Type B pancreatic cell (in vitro differentiated cells): ENCODE measurements at places on chromosomes 2 and 18. TPM values are rescaled to one million over a fixed set of nuclear protein-coding genes. Genes with fewer than 3 reads are reported as not detected.

ASXL3 gene
- 15.6 and 24.4 TPM in 2 replicates for total RNA-seq

CHRND gene
- total RNA-seq = 0.60 TPM in 1 of 2 replicates, not detected in the other

EHD3 gene
- total RNA-seq = 5.3 and 8.9 TPM in 2 replicates

DNA sequence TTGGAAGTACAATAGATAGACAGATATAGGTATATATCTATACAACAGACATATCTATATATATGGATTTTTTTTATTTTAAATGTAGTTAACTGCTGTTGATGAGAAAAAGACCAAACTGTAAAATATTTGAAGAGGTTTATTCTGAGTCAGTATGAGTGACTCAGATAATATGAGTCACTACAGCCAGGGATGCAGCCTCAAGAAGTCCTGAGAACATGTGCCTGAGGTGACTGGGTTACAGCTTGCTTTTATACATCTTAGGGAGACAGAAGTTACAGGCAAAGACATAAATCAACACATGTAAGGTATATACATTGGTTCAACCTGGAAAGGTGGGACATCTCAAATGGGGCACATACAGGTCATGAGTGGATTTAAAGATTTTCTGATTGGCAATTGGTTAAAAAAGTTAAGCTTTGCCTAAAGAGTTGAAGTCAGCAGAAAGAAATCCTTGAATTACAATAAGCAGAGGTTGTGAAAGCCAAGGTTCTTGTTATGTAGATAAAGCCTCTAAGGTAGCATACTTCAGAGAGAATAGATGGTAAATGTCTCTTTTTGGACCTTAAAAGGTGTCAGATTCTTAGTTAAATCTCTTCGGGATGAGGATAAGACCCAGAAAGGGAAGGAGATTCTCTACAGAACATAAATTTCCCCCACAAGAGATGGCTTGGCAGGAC is 149.9 kb downstream of the RBM43 start:
- no peaks in the 10 kb centered on the region for H3K36me3 ChIP-seq
- no peak overlapping the region for H3K27ac ChIP-seq

DNA sequence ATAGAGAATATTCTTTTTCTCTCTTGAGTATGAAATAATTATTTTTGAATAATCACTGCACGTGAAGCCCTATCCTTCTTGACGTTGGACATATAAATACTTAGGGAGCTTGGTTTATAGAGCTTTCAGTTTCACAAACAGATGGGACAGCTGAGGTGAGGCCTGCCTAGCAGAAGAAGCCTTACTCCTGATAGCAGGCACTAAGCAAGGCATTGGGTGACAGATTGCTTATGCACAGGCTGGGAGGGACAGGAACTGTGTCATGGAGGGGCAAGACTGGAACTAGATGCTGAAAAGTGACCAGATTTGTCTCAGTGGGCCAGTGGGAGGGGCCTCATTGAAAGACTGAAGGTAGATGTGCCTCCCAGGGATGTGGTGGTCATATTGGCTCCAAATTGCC is 220.8 kb downstream of the NEDD4L start:
- H3K36me3 ChIP-seq = peaks cover 8% of the 10 kb centered on the region
- peak overlapping the region; percentile 40 for H3K27ac ChIP-seq
- H3K4me3 ChIP-seq = no peak overlapping the region
- no peak for DNase-seq

DNA sequence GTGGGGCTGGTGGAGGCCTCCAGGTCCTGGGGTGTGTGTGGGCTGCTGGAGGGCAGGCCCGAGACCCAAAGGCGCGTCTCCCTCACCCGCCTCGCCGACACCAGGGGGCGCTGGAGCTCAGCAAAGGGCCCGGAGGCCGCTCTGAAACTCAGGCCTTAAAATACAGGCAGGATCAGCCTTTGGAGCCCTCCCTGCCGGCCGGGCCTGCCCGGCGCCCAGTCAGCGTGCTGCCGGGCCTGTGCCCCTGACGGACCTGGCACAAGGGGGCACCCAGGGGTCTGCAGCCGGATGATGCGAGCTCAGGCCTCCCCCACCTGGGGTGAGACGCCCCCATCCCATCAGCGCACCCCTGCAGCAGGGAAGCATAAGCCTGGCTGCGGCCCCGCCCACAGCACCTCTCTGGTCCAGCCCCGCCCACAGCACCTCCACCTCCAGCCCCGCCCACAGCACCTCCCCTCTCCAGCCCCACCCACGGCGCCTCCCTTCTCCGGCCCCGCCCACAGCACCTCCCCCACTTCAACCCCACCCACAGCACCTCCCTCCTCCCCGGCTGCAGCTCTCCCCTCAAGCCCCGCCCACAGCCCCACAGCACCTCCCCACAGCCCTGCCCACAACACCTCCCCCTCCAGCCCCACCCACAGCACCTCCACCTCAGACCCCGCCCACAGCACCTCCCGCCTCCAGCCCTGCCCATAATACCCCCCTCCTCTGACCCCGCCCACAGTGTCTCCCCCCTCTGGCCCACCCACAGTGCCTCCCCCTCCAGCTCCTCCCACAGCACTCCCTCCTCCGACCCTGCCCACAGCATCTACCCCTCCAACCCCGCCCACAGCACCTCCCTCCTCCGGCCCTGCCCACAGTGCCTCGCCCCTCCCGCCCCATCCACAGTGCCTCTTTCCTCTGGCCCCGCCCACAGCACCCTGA is 92.8 kb upstream of the OTOS start:
- peak; percentile 88 for DNase-seq
- peaks cover 9% of the 10 kb centered on the region for H3K4me1 ChIP-seq
- no peaks in the 10 kb centered on the region for H3K36me3 ChIP-seq
